ENCODE measurements at places on chromosomes 4 and X.

GRCh38 chr4:6257247-6258025, 12.2 kb upstream of the WFS1 start:
- DNase-seq = no peak

GRCh38 chrX:38652934-38653442, 91.6 kb downstream of the TSPAN7 start:
- DNase-seq = no peak

GRCh38 chrX:48498374-48498809, 10.4 kb upstream of the PORCN start:
- DNase-seq = no peak

GRCh38 chr4:39435659-39436563, 22.8 kb downstream of the RPL9 start:
- DNase-seq = no peak

- DNase-seq = no peak
These were observed 7.1 kb upstream of the RGS12 start for GRCh38 chr4:3285558-3286334.

GRCh38 chrX:13090339-13091110, 46.1 kb upstream of the FAM9C start:
- DNase-seq = no peak

GRCh38 chr4:135770505-135770904, 1568.9 kb upstream of the PABPC4L start:
- DNase-seq = no peak

DNA sequence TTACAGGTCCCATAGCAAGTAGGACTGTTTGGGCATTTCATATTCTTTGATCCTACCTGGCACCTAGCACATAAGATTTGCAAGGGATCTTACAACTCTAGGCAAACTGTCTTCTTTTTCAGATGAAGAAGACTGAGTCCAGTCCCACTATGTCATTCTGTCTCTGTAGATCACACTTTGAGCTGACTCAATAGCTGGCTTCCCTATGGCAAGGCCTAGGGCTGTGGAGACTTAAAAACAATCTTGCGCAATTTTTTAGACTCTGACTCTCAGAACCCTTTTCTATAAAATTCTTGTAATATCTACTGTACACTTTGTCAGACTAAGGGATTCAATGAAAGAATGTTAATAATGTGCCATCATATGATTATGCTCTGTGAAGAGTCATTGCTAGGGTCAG, 26.7 kb downstream of the OTC start:
- no peak for DNase-seq

All from T47D (cell line).